GM13976 (cell line): ENCODE measurements at places on chromosomes 3 and 15.

- no peak for DNase-seq
Measured at GRCh38 chr3:43793648-43794372, 103.1 kb downstream of the ABHD5 start.

GRCh38 chr15:48584090-48584811 is 61.3 kb downstream of the FBN1 start:
- no peak for DNase-seq

- no peak for DNase-seq
Measured at GRCh38 chr3:87361271-87361670, 84.9 kb upstream of the POU1F1 start.

DNA sequence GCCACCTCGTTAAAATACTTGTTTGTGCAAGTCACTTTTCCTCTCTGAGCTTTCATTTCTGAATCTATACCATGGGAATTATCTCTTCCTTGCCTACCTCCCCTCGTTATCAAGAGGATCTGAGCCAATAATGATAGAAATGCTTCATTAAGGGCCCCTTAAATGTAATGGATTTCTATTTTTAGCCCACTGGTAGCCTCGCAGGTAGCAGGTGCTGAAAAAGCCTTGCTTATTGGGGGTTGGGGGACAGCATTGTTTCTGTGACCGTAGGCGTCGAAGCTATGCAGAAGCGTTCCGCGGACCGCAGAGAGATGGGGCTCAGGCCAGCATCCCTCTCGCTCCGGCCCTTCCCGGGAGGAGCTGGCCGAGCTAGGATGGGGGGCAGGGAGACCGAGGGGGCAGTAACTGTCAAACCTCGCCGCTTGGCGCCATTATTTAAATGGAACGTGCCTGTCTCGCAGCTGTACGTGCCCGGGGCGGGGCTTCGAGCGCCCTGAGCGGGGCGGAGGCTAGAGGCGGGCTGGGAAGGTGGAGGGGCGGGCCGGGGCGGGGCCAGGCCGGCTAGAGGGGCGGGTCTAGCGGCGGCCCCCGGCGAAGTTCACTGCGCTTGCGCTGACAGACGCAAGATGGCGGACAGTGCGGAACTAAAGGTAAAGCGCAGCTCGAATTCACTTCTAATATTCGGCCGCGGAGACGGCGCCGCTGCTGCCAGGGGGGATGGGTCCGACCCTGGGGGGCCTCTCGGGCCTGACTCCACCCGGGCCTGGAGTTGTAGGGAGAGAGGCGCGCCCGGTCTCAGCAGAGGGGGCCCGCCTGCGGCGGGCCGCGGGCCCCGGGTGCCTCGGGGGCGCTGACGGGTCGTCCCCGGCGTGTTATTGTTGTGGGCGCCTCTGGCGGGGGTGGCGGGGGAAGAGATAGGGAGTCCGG is at the start of gene PIAS1:
Gene PIAS1, plus strand, starts transcription at position 615 of the 927 bp plus-strand sequence. Its CDS starts 12 bp downstream, at position 627.
- peak; percentile 98 for DNase-seq

DNA sequence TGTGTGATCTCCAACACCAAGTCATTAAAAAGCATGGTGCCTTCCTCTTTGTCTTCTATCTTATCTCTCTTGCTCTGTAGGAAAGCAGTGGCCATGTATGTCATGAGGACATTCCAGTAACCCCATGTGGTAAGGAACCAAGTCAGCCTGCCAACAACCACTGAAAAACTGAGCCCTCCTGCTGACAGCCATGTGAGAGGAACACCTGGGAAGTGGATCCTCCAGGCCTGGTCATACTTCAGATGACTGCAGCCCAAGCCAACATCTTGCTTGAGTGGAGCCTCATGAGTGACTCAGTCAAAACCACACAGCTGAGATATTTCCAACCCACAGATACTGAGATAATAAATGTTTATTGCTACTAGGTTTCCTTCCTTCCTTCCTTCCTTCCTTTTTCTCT is 597.3 kb downstream of the ZIC1 start:
- DNase-seq = no peak

GRCh38 chr3:57074135-57074534 is 13.7 kb downstream of the SPATA12 start:
- no peak for DNase-seq

GRCh38 chr15:87033056-87033455 is 953.4 kb downstream of the AGBL1 start:
- no peak for DNase-seq

GRCh38 chr3:127392156-127392490 is 104.3 kb upstream of the PRR20G start:
- DNase-seq = no peak

DNA sequence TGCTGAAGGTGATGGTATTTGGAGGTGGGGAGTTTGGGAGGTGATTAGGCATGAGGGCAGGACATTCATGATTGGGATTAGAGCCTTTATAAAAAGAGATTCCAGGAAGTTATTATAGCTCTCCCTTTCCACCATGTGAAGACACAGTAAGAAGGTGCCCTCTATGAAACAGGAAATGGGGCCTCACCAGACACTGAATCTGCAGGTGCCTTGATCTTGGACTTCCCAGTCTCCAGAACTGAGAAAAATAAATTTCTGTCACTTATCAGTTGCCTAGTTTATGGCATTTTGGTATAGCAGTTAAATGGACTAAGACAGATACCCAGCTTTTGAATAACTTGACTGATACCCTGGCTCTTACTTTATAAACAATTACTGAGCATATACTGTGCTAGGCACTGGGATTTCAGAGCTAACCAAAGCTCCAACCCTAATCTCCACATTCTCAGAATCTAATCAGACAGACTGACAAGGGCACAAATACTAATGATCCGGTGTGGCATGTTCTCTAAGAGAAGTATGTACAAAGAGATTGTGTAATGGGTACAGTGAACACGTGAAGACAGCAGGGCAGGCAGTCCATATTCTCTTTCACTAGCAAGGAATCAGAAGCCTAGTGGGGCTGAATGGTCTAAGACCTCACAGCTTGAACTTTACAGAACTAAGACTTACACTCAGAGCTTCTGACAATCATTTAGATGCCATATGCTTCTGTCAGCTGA is 343.1 kb downstream of the WDR72 start:
- DNase-seq = no peak

DNA sequence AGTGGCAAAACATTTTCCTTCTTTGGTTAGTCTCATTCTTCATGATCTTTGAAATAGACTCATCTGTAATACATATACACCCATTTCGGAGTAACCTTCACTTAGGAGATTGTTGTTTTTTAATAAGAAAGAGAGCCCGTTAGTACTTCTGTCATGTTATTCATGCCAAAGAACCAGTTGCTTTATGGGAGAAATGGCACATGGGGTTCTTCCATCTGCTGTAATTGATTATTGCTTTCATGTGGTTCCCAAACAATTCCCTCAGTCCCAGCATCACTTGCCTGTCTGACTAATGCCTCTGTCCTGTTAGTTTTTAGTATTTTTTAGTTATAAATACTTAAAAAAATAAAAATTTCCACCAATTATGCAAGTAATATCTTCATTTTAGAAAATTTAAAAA is 33.8 kb upstream of the FAH start:
- no peak for DNase-seq

DNA sequence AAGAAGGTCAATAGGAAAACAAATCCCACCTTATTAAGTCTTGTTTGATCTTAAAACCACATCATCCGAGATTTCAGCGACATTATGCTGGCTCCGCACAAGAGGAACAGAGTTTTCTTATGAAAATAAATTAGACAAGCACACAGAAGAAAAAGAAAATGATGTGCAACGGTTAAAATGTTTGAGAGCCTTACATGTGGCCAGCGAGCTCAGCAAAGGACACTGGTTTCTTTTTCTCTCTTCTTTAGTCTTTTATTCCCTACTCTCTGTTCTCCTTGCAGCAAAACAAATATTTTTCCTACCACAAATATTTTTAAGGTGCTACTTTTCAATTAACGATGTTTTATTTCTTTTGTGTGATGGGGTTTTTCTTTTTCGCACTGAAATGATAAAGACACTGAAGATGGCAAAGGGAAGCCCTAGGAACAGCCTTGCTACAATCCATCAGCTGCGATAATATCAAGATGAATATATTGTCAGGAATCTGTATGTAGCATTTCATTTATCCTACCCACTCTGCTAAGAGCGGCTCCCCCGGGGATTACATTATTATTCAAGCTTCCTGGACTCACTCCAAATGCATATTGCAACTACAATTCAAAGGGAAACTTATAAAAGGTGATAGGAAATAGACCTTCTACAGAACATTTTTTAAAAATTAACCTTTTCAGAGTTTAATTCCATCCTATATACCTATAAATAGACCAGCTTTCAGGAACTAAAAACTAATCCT is 72.9 kb downstream of the ANXA2 start:
- DNase-seq = no peak

GRCh38 chr3:59326246-59327024 is 276.6 kb upstream of the CFAP20DC start:
- no peak for DNase-seq

DNA sequence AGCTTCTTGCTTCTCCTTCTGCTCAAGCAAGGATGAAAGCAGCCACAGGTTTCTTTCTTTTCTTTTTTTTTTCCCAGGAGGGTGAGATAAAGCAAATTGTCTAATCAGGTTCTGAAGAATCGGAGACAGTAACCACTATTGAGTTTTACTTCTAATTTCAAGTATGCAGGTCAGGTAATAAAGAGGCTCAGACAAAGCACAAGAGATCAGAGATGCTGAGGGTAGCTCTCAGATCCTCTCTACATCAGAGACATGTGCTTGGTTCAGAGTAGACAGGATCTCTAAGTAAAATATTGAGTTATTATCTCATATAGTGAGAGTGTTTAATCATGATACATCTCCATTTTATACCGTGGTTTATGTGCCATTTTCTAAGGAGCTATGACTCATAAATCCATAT is 168.5 kb downstream of the NFKBIZ start:
- no peak for DNase-seq

DNA sequence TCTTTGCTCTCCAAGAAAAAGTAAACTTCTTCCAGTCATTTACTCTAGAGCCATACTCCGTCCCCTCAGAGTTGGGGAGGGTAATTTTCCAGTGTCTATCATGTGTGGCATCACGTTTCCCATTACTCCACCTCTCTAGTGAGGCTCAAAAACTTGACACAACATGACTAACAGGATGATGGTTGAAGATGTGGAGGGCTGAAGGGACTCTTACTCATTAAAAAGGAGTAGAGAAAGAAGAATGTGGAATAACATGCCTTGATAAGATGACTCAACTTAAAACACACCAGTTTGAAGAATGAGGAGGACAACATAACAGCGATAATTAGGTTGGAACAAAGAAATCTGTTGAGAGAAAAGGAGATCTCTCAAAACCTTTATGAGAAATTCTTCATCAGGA is 894.3 kb downstream of the OTOL1 start:
- no peak for DNase-seq

- no peak for DNase-seq
Measured at GRCh38 chr15:66278056-66278455, 15.3 kb upstream of the DIS3L start.

GRCh38 chr3:51896607-51897305 is 6.4 kb downstream of the IQCF1 start:
- DNase-seq = no peak

DNA sequence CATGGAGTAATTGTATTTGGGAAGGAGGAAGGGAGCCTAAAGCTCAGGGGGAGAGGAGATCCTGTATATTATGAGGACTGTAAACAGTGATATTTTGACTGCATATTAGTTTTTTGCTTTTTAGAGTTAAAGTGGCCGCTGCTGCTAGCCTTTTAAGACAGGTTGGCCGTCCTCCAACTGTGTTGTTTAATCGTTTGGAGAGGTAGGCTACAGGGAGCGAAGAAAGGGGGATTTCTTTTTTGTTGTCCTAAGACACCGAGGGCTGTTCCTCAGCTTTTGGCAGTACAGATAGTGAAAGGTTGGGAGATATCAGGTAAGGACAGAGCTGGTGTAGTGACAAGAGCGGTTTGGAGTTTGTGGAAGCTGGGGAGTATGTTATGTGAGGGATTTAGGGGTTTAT is 38.2 kb upstream of the RNF7 start:
- no peak for DNase-seq

GRCh38 chr15:78811825-78812183 is 540 bp upstream of the ADAMTS7 start:
- no peak for DNase-seq

DNA sequence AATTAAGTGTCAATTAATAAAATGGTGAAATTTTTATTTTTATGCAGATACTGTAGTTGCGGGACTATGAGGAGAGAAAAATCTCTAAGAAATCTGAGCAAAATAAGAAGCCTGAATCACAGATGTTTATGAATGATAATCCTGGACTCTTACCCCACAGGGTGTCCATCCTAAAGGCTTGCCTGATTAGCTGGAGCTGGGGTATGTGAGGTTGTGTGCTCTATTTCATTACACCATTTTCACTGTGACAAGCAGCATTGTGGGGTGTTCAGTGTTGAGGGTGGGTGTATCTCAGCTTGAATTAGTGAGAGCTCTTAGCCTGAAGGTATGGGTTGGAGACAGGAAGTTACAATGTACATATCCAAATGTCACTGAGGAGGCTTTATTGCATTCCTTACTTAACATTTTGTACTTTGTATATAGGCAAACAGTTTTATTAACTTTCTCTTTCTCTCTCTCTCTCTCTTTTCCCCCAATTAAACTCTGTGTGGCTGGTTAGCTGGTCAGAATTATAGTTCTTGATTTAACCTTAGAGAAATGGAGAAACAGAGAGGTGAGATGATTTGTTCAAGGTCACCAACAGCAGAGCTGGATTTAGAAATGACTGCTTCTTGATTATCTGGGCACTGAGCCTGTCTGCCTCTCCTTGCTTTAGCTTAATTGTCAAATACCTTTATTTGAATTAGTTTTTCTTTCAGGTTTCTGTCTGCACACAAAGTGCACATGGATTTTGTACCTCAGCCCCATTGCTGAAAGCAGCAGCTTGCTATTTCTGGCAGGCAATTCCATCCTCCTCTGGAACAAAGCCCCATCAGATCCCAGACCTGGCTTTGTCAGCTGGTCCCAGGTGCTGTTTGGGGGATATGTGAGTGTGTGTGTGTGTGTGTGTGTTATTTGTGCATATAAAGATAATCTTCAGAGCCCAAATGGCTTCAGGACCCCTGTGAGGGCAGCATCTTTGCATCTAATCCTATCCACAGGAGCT is 35.8 kb downstream of the GJD2 start:
- no peak for DNase-seq

DNA sequence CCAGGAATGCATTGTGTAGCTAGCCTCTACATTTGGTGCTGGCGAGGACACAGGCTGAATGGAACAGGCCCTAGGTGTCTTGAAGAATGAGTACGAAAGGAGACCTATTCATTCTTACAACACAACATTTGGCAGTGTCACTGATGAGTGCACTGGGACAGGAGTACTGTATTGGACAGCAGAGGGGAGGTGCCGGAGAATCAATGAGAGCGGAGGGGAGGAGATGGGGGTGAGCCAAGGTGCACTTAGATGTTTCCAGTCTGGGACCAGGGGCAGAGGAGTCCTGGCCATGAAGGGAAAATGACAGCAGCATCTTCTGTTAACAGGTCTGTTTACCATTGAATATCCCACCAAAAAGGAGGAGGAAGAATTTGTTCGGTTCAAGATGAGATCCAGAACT is 53.2 kb downstream of the C3orf20 start:
- no peak for DNase-seq

- no peak for DNase-seq
Measured at GRCh38 chr3:116111765-116112164, 333.5 kb downstream of the LSAMP start.

GRCh38 chr3:188391592-188391991 is 237.6 kb downstream of the LPP start:
- DNase-seq = no peak

- no peak for DNase-seq
Measured at GRCh38 chr3:101851072-101851770, 1.9 kb downstream of the NFKBIZ start.
